ENCODE measurements at places on chromosomes 6 and 20.

DNA sequence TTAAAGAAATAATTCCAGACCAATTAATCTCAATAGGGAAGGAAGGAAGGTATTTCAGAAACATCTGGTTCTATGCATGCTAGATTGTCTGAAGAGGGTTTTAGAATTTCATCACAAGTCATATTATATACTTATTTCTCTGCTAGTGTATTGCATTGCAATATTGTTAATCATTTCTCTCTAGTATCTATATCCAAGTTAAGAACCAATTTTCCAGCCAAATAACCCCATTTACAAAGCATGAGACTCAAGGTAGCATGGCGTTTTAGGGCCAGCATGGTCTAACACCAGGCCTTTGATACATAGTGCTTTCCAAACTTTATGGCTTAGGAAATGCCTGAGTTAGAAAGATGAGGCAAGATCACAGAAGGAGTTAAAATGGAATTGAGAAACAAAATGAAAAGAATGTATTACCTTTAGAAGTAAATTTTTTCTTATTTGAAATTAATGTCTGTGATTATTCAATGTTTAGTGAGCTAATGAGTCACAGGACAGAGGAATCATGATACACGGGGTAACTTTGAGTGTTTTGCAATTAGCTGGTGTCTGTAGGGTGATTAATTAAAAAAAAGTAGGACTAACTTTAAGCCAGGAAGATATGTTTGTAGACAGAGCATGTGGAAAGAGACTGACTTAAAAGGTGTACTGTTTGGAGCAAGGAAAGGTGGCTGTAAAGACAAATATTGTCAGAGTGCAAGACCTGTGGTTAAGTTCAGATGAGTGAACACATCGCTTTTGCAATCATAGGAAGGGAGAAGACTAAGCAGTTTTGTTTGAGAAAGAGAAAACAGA, 1006.2 kb upstream of the CITED2 start:
- DNase-seq: no peak

- no peak for DNase-seq
Observed at GRCh38 chr6:99885051-99885450, 109.0 kb downstream of the MCHR2 start.

- DNase-seq: no peak
Observed at GRCh38 chr6:112881828-112882780, 535.0 kb downstream of the RFPL4B start.

DNA sequence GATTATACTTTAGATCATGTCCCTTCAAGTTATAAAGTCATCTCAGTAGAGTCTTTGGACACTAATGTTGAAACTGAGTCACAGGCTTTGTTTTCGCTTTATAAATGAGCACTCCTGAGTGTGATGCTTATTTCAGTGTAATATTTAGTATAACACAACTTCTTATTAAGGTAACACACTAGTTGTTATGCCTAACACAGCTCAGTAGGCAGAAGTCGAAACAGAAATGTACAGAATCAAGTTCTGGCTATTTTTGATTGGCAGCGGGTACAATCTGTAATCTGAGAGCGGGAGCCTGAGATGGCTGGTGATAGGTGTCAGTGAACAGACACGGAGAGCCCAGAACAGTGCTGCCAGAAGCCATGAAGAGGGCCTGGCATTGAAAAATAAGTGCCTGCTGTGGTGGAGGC, 11.4 kb downstream of the HECA start:
- no peak for DNase-seq

DNA sequence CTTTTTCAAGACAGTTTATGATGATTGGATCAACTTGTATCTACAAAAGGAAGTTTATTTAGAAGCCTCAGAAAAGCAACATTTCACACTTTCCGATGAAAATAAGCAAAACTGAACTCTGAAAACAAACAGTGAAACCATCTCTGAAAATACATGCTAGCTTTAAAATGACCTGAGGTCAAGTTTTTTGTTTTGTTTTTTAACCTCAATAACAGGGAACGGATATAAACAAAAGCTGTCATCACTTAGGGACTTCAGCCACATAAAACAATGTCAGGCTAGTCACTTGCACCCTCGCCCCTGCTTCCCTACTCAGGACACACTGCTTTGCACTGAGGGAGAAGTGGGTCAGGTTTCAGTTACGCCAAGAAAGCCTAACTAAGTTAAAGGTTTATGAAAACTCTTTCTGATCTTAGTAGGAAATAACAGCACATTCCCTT, 11.6 kb downstream of the BACH2 start:
- no peak for DNase-seq

- DNase-seq: no peak
Observed at GRCh38 chr6:32109114-32109764, at the start of gene TNXB. TNXB (minus strand) TSS chr6:32109338; CDS start chr6:32098198, 11,140 bp downstream.

GRCh38 chr6:107941627-107942026, 16.4 kb downstream of the SEC63 start:
- no peak for DNase-seq

DNA sequence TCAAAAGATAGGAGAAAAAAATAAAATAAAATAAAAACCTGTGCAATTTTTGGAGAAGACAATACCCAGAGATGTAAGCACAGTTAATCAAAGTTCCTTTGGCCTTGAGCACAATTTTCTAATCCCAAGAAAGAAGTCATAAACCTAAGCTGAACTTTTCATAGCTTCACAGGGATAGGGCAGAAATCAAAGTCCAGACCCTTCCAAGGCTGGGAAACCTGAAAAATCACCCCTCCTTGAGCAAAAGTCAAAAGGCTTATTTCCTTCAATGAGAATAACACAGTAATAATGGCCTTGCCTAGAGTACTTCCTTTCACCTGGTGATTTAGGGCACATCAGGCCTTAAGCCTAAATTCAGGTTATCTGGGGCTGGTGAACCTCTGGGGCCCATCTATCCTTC, 415.0 kb upstream of the BTBD3 start:
- no peak for DNase-seq

- DNase-seq: no peak
Observed at GRCh38 chr20:37672143-37672542, 21.7 kb upstream of the CTNNBL1 start.

DNA sequence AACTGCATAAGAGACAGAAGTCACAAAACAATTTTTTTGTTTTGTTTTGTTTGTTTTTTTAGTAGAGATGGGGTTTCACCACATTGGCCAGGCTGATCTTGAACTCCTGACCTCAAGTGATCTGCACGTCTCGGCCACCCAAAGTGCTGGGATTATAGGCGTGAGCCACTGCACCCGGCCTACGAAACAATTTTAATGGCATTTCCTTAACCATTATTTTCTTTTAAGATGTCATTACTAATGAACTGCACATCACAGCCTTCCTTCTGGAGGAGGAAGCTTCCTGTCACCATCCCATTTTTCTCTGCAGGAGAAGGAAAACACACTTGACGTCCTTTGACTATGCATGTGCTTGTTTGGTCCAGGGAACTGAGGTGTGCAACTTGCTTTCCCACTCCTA, 125.3 kb upstream of the AKIRIN2 start:
- DNase-seq: no peak

DNA sequence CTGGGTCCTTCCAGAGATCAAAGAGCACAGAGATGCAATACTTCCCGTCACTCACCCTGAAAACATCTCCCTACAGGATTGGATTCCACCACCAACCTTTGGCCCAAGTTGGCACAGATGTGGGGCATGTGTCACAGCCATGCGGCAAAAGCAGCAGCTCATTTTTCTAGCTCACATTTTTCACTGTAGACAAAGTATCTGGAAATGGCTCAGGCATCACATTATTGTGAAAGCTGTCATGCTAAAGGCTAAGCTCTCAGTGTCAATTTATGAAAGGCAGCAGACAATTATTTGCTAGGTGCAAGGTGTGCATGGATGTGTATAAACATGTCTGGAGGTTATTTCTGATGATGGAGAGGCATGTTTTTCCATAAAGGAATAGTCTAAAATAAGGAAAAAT, 248.8 kb upstream of the PRND start:
- DNase-seq: no peak

Measured in glutamatergic neuron (in vitro differentiated cells).